ENCODE measurements at places on chromosomes 12 and 14.
A peak's percentile ranks its signal among the peaks of the same experiment; 100 is the strongest.

DNA sequence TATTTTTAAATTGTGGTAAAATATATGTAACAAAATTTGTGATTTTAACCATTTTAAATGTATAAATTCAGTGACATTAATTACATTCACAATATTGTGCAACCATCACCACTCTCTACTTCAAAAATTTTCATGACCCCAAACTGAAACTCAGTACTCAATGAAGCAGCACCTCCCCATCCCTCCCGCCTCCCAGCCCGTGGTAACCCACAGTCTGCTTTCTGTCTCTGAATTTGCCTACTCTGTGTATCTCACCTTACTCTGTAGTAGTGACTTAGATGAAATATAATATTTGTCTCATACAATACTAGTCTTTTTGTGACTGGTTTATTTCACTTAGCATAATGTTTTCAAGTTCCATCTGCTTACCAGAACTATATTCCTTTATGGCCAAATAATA, 36.2 kb downstream of the EML1 start:
- DNase-seq, result no peak

- DNase-seq, result peak; percentile 48
These were observed 114.3 kb downstream of the KSR2 start for GRCh38 chr12:117854339-117855012.

- DNase-seq, result no peak
These were observed 29.2 kb downstream of the ERG28 start for GRCh38 chr14:75631453-75631831.

GRCh38 chr12:130041983-130042812, 120.1 kb upstream of the FZD10 start:
- peak; percentile 57 for DNase-seq

- peak; percentile 81 for DNase-seq
These were observed 99.1 kb upstream of the NAP1L1 start for GRCh38 chr12:76183459-76184186.

- no peak for DNase-seq
These were observed 94.7 kb downstream of the ERGIC2 start for GRCh38 chr12:29286081-29286790.

- no peak for DNase-seq
These were observed 102.0 kb upstream of the FOXN3 start for GRCh38 chr14:89519040-89519439.

DNA sequence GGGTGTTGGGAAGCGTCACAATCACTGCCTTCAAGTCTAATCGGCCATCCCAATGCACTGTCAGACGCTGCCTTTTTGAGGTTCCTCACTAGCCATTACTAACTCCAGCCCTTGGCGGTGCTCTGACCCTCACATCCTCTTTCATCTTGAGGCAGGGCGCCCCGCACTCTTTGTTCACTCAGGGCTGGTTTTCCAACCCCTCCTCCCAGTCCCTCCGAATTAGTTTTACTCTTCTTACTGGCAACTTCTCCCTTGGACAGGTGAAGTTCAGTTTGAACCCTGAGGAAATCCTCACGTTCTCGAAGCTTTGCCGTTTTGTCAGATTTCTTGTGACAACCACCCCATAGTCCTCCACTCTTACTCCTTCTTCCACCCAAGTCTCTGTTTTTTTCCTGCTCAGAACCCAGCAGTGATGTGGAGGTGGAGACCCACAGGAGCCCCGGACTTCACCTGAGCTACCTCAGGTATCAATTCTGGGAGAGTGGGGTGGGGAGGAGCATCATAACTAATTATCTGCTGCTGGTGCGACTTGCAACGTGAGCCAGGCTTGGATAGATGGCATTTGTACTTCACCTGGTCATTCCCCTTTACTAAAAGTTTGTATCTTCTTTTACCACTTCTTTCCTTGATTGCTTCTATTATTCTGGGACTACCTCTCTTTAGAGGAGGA, 757 bp downstream of the ZC3H10 start:
- DNase-seq, result no peak

GRCh38 chr14:60189923-60190840, 25.0 kb upstream of the DHRS7 start:
- DNase-seq, result no peak

DNA sequence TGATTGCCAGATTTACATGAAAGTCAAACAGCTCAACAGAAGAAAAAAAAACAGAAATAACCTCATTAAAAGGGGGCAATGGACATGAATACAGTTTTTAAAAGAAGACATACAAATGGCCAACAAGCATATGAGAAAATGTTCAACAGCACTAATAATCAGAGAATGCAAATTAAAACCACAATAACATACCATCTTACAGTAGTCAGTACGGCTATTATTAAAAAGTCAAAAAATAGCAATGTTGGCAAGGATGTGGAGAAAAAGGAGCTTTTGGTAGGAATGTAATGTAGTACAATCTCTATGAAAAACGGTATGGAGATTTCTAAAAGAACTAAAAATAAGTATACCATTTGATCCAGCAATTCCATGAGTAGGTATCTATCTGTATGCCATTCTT, 272.1 kb downstream of the CEP128 start:
- no peak for DNase-seq

DNA sequence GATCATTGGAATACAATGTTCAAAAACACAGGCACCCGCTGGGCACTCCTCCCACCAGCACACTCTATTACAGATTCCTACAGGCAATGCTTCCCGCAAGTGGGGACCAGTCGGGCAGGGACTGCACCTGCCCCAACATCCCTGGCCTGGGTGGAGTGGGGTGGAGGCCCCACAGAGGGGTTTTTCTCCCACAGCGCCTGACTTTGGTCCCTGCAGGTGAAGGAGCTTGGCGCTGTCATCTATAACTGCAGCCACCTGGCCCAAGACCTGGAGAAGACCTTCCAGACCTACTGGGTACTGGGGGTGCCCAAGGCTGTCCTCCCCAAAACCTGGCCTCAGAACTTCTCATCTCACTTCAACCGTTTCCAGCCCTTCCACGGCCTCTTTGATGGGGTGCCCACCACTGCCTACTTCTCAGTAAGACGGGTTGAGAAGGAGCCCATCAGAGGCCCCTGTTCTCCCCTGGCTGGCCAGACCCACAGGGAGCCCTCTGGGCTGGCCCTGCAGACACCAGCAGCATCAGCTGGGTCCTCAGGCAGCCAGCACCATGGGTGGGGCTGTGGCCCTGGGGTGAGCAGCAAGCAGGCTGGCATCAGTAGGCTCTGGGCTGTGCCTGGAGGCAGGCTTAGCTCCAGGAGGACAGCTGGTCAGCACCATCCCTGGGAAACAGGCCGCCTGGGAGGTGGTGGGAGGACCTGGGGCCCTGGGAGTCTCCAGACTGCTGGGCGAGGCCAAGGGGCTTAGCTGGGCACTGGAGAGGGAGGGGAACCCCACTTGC, 6.0 kb downstream of the PLD4 start:
- DNase-seq, result no peak

GRCh38 chr14:23727566-23728335, 91.6 kb downstream of the DHRS2 start:
- peak; percentile 44 for DNase-seq

GRCh38 chr12:131390412-131391334, 320.2 kb upstream of the SFSWAP start:
- peak; percentile 52 for DNase-seq

DNA sequence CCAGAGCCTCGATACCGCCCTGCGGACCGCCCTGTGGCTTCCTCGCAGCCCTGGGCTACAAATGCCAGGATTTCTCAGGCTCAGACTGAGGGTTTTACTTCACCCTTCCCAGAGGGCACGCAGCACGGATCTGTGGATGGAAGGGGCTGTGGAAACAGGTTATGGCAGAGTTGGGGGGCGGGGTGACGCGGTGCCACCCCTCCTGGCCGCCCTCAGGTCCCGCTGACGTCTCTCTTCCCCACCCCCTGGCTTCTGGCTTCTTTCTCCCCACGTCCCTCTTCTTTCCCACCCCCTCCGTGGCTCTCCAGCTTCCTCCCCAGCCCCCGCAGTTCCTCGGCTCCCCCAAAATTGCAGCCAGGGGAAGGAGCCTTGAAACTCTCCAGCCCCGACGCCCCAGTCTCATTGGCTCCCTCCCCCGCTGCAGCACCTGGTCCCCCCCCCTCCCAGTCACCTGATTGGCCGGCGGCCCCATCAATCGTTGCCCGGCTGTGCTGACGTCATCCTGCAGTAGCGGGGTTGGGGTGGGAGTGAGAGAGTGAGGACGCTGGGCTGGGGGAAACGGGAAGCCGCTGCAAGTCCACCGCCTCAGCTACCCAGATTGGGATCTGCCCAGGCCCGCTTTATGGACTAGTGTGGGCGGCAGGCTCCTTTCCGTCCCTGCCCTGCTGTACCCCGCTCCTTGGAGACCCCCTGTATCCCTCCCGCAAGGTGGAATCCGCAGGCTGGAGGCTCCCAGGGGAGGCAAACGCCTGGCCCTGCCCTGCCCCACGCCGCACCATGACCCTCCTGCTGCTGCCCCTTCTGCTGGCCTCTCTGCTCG, at the start of gene CLSTN3:
Gene CLSTN3, plus strand, starts transcription at position 500 of the 820 bp plus-strand sequence. Its CDS starts 278 bp downstream, at position 778.
- peak; percentile 100 for DNase-seq

- no peak for DNase-seq
These were observed 122.1 kb downstream of the CALM1 start for GRCh38 chr14:90518941-90519256.

DNA sequence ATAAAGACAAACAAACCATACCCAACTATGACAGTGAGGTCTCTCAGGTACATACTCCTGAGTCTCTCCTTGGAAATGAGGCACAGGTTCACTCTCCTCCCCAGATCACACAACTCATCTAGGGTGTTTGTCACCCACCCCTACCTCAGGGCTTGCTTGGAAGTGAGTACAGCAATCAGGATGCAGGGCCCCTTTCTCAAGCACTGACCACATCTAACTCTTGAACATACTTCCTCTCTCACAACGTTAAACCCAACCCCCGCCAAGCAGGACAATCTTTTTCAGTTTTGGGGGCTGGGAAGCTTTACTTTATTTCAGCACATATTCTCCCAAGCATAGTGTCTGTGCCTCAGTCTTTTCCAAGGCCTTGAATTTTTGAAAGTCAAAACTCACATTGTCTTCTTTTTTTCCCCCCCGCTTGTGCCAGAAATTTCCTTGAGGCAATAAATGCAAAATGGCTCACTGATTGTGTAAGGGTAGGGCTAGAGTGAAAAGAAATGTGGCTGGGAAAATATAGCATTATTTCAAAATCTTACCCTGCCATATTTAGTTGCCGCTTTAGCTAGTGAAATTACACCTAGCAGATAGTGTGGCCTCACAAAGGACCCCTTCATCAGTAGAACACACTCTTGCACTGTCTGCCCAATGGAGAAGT, 2.4 kb upstream of the GPR65 start:
- DNase-seq, result no peak

GRCh38 chr14:38505221-38505972, 249.5 kb upstream of the CLEC14A start:
- no peak for DNase-seq

DNA sequence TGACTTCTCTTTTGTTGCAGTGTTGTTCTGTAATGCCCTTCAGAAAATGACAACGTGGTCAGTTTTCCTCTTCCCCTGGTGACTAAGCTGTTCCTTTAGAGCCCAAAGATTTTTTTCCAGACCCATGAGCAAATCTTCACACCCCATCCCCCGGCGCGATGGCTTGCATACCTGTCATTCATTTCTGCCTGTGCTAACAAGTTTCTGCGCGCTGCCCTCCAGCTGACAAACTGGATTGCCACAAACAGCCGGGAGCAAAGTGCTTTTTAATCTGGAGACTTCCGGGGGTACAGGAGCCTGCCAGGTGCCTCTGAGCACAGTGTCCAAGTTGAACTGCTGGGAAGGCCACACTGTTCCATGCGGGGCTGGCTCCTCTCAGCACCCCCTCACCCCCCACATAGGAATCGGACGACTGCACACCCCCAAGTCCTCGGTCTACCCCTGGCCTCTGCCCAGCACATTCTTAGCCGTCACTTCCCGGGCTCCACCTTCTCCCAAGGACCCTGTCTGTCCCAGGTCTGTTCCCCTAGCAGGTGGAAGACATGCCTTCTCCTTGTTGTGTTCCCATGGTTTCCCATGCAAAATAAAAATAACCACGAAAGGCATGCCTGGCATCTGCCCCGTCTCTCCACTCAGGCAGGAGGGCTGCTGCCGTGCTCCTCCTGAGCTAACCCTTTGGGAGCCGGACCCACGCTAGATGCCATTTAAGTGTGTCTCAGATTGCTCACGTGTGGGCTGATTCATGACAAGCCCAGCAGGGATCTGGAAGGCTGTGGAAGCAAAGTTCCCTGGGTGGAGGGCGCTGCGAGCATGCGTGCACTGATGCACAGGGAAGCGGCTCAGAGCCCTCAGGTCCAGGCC, 14.1 kb downstream of the RILPL1 start:
- DNase-seq, result peak; percentile 94

DNA sequence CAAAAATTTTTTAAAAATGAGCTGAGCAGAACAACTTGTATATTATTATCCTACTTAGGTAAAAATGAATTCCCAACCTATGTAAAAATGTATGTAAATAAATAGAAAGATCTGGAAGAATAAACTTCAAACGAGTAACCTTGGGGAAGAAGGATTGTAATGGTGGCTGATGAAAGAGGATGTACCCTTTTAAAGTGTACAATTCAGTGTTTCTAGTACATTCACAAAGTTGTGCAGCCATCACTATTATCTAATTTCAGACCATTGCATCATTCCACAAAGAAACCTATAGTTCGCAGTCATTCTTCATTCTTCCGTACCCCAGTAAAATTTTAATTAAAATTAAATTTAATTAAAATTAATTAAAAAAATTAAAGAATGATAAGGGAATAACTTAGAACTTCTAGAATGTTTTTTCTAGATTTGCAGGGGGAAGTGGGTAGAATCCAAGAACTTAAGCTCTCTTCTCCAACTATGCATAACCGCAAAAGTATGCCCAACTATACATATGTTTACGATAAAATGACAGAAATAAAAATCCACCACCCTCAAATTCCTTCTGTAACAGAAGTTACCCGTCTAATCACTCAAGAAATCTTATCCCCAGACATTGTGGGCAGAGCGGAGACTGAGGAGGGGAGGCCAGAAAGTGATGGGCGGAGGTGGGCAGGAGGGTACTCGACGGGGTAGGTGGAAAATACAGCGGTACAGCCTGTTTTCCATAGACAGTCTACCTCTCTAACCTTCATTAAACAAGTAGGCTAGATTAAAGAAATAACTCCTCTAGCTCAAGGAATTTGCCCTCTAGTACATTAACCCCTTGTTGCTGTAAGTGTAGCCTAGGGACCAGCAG, 921 bp downstream of the DEPDC4 start:
- no peak for DNase-seq

GRCh38 chr14:74437496-74438053, 11.6 kb upstream of the SYNDIG1L start:
- no peak for DNase-seq
